ENCODE measurements at places on chromosomes 5 and 9.

GRCh38 chr5:158292981-158293380 lies 434.0 kb upstream of the CLINT1 start:
- H3K4me1 ChIP-seq: no peaks in the 10 kb centered on the region
- no peaks in the 10 kb centered on the region for H3K36me3 ChIP-seq
- no peak overlapping the region for H3K27ac ChIP-seq
- DNase-seq: no peak

DNA sequence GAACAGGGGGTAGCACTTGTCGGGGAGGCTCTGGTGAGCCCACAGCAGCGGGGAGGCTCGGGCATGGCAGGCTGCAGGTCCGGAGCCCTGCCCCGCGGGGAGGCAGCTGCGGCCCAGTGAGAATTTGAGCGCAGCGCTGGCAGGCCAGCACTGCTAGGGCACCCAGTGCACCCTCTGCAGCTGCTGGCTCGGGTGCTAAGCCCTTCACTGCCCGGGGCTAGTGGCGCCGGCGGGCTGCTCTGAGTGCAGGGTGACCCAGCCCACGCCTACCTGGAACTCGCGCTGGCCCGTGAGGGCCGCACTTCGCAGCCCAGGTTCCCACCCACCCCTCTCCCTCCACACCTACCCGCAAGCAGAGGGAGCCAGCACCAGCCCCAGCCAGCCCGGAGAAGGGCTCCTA lies 151.0 kb downstream of the NXNL2 start:
- no peaks in the 10 kb centered on the region for H3K36me3 ChIP-seq
- no peak overlapping the region for H3K27ac ChIP-seq
- H3K4me3 ChIP-seq: no peak overlapping the region
- H3K27me3 ChIP-seq: peaks cover 2% of the 10 kb centered on the region
- H3K4me1 ChIP-seq: no peaks in the 10 kb centered on the region

DNA sequence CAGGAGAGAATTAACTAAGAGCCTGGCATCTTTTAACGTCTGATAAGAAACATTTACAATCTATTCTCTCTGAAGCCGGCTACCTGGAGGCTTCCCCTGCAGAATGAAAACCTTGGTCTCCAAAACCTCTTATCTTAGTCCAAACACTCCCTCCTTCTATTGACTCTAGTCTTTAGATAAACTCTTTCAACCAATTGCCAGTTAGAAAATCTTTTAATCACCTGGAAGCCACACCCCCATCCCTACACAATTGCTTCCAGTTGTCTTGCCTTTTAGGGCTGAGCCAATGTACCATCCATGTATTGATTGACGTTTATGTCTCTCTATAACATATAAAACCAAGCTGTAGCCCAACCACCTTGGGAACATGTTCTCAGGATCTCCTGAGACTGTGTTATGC lies 1343.1 kb upstream of the C9orf72 start:
- DNase-seq: no peak
- no peak overlapping the region for H3K4me3 ChIP-seq
- H3K36me3 ChIP-seq: no peaks in the 10 kb centered on the region
- no peaks in the 10 kb centered on the region for H3K4me1 ChIP-seq

DNA sequence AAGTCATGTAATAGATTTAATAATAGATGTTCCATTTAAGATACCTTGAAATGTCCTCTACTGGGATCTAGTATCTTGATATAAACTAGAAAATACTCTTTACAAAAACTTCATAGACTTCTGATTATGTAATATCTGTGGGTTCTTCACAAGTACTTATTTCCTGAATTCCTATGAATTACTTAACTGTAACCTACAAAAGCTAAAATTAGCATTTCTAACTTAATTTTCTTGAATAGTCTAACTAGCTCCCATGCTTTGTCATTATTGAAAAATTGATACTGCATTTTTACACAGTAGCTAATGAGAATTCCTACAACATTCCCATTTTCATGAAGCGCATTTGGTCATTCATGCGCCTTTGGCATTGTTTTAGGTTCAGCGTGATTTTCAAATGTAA lies 1828.2 kb downstream of the MAT2B start:
- H3K4me3 ChIP-seq: no peak overlapping the region
- no peaks in the 10 kb centered on the region for H3K27me3 ChIP-seq
- H3K4me1 ChIP-seq: no peaks in the 10 kb centered on the region
- DNase-seq: no peak
- no peaks in the 10 kb centered on the region for H3K36me3 ChIP-seq

DNA sequence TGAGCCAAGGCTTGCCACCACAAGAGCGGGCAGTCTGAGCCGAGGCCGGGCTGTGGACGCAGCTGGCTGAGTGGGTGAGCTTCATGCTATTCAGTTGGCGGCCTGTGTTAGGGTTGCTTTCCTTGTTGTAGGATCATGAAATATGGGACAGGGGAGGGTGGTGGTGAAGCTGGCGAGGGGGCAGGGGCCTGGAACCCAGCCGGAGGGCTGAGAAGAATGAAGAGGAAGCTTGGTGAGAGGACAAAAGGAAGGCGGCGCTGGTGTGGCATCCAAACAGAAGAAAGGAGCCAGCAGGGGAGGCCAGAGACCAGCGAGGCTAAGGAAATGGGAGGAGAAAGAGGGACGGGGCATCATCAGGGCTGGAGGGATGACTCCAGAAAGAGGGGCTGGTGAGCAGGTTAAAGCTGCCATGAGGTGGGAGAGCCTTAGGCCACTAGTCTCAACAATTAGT lies 18.3 kb downstream of the RALGPS1 start:
- peaks cover 2% of the 10 kb centered on the region for H3K4me1 ChIP-seq
- peaks cover 19% of the 10 kb centered on the region for H3K27me3 ChIP-seq
- H3K4me3 ChIP-seq: no peak overlapping the region
- H3K27ac ChIP-seq: no peak overlapping the region
- no peak for DNase-seq

DNA sequence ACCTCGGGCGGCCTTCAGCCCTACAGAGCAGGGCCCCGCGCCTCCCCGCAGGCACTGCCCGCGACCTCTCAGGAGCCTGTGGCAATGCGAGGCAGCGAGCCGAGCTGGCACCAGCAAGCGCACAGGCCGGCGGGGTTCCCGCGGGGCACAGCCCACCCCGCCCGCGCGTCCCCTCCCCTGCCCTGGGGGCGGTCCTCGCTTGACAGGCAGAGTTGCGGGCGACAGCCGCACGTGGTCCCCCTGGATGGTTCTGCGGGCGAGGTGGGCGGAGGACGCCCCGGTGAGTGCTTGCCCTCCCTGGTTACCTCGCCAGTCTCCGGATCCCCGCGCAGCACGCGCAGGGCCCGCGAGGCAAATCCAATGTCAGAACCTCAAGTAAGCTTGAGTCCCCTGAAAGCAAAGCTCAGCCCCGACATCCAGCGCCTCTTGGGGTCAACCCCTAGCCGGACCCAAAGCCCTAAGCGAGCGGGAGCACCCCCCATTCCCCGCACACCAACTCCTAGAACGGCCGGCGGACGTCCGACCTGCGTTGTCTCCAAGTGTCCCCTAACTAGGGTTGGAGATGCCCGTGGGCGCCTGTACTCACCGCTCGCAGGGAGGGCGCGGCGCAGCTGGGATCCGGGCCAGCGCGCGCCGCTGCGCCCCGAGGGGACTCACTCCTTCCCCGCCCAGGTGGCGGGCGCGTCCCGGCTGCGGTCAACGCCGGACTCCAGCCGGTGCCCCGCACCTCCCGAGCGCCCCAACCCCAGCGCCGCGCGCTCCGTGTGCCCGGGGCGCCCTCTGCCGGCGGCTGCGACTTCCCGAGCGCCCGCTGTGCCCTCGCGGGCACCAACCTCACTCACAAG lies at the start of gene DRD1:
DRD1 (minus strand) TSS at position 123 of the 845 bp plus-strand sequence. CDS start 1,083 bp downstream, outside the sequence.
- DNase-seq: peak; percentile 75
- H3K4me3 ChIP-seq: peak within 1 kb of the TSS; percentile 64
- H3K4me1 ChIP-seq: peaks cover 3% of the 10 kb centered on the region
- no peaks in the 10 kb centered on the region for H3K36me3 ChIP-seq

DNA sequence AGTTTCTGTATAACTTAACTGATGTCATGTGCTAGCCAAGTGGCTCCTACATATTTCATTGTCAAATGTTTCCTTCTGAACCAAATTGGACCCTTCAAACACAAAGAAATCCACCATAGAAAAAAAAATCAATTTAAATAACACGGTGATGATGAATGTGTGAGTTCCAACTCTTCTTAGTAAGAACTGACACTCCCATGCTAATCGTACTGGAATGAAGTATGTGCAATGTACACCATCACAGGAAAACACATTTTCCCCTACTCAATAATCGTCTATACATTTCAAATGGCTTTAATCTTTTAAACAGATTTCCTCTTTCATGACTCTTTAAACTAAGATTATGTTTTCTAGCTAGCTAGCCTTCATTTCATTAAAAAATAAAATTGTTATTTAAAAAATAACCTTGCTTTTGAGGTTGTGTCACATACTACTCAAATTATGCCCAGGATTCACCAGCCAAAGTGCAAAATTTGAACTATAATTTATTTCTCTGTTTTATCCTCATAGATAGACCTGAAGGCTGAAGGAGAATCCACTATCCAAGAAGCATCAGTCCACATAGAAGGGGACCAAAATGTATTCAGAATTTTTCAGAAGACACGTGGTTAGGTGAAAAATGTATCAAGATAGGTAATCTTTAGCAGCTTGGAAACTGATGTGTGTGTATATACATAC lies 131.0 kb upstream of the ITGA1 start:
- H3K27me3 ChIP-seq: peaks cover 19% of the 10 kb centered on the region
- H3K4me1 ChIP-seq: no peaks in the 10 kb centered on the region
- H3K36me3 ChIP-seq: no peaks in the 10 kb centered on the region

GRCh38 chr5:171589461-171589860 lies 170.0 kb downstream of the FGF18 start:
- H3K36me3 ChIP-seq: no peaks in the 10 kb centered on the region
- H3K4me3 ChIP-seq: no peak overlapping the region
- no peaks in the 10 kb centered on the region for H3K4me1 ChIP-seq
- peaks cover 8% of the 10 kb centered on the region for H3K27me3 ChIP-seq

GRCh38 chr5:143399616-143400540 lies 3.6 kb downstream of the NR3C1 start:
- peaks cover 55% of the 10 kb centered on the region for H3K4me1 ChIP-seq
- no peak for DNase-seq
- H3K36me3 ChIP-seq: peaks cover 27% of the 10 kb centered on the region
- H3K27ac ChIP-seq: no peak overlapping the region

- H3K27me3 ChIP-seq: no peaks in the 10 kb centered on the region
- H3K36me3 ChIP-seq: no peaks in the 10 kb centered on the region
These were observed 81.8 kb upstream of the RASA1 start for GRCh38 chr5:87185838-87186237.

- H3K4me1 ChIP-seq: no peaks in the 10 kb centered on the region
- DNase-seq: no peak
- H3K27me3 ChIP-seq: no peaks in the 10 kb centered on the region
- no peak overlapping the region for H3K4me3 ChIP-seq
These were observed 212.7 kb upstream of the CD180 start for GRCh38 chr5:67409126-67409777.

GRCh38 chr5:140043508-140043872 lies 391 bp upstream of the NRG2 start:
- H3K4me1 ChIP-seq: peaks cover 5% of the 10 kb centered on the region
- H3K4me3 ChIP-seq: peak overlapping the region; percentile 74
- H3K36me3 ChIP-seq: no peaks in the 10 kb centered on the region
- DNase-seq: no peak
- no peak overlapping the region for H3K27ac ChIP-seq

- no peak for DNase-seq
- no peak overlapping the region for H3K27ac ChIP-seq
- peaks cover 2% of the 10 kb centered on the region for H3K4me1 ChIP-seq
- no peaks in the 10 kb centered on the region for H3K36me3 ChIP-seq
These were observed 5.5 kb downstream of the EFCAB9 start for GRCh38 chr5:172199446-172199845.

GRCh38 chr5:178273665-178274541 lies 41.3 kb upstream of the PHYKPL start:
- no peak overlapping the region for H3K4me3 ChIP-seq
- DNase-seq: no peak
- peaks cover 2% of the 10 kb centered on the region for H3K27me3 ChIP-seq
- H3K36me3 ChIP-seq: peaks cover 5% of the 10 kb centered on the region
- no peak overlapping the region for H3K27ac ChIP-seq

GRCh38 chr9:78989031-78989658 lies 582.6 kb upstream of the TLE4 start:
- no peaks in the 10 kb centered on the region for H3K4me1 ChIP-seq
- no peak for DNase-seq
- no peaks in the 10 kb centered on the region for H3K36me3 ChIP-seq
- no peak overlapping the region for H3K4me3 ChIP-seq

DNA sequence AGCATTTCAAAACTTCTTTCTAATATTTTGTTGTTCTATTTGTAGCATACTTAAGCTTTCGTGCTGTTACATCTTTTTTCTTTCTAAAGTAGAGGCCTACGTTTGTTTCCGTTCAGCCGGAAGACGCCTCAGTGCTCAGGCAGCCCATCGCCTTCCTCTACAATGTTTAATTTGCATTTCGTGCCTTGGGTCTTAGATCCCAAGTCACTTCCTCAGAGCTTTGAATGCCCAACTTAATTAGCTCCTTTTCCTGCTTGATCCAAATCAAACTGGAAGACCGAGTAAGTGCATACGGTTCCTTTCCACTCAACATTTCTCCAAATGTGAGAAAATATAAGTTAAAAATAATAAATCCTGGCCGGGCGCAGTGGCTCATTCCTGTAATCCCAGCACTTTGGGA lies 43.2 kb downstream of the MRPL36 start:
- H3K27ac ChIP-seq: no peak overlapping the region
- no peaks in the 10 kb centered on the region for H3K36me3 ChIP-seq
- no peaks in the 10 kb centered on the region for H3K4me1 ChIP-seq
- DNase-seq: no peak
- H3K27me3 ChIP-seq: peaks cover 4% of the 10 kb centered on the region

DNA sequence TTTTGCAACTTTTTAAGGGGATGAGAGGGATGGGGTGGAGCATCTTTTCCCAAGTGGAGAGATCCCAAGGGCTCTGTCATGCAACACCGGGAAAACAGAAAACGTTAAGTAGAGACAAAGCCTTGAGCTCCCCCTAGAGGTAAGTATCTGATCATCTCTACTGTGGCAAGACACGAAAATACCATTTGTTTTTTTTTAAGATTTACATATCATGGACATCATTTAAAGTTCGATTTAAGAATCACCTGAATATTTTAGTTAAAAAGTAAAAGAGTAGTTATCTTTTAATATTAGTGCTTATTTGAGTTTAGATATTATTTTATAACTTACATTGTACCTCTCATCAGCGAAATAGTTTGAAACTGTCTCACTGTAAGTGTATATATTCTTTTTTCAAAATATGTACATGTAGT lies 200.4 kb downstream of the LRRC70 start:
- H3K4me1 ChIP-seq: peaks cover 4% of the 10 kb centered on the region
- no peaks in the 10 kb centered on the region for H3K27me3 ChIP-seq
- no peak overlapping the region for H3K27ac ChIP-seq
- no peak for DNase-seq
- no peaks in the 10 kb centered on the region for H3K36me3 ChIP-seq
